ENCODE measurements at places on chromosomes 16 and 17.

DNA sequence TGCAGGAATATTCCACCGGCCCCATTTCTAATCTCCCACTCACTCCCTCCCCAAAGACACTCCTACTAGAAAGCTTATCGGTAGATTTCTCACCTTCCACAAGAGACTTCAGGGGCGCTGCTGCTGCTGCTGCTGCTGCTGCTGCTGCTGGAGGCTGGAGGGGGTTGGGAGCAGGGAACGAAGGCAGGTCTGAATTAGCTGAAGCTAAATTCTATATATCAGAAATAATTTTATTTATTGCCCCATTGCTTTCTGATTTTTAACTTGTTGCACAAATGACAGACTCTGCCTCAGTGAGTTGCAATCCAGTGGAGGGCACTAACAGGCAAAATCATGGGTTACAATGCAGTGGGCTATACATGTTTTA lies 25.8 kb upstream of the HLF start:
- peak; percentile 1 for DNase-seq

- DNase-seq: no peak
Observed at GRCh38 chr17:48438516-48439061, 8.6 kb upstream of the SKAP1 start.

DNA sequence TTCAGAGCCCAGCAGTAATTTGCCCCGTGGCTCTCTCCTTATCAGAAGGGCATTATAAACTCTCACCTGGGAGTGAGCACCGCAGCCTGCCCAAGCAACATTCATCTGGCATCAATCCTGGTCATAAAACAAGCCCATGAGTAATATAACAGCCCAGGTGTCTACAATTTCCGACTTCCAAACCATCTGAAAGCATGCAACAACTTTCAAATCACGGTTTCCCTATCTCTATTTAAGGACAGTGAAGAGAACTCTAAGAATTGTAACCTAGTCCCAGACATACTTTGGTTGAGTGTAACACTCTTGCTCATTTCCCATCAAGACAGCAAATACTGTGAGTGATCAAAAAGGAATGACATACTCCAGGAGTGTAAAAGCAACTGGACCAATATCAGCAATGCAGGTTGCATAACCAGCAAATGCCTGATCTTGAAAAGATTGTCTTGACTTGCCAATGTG lies 487.4 kb upstream of the SOX9 start:
- DNase-seq: no peak

DNA sequence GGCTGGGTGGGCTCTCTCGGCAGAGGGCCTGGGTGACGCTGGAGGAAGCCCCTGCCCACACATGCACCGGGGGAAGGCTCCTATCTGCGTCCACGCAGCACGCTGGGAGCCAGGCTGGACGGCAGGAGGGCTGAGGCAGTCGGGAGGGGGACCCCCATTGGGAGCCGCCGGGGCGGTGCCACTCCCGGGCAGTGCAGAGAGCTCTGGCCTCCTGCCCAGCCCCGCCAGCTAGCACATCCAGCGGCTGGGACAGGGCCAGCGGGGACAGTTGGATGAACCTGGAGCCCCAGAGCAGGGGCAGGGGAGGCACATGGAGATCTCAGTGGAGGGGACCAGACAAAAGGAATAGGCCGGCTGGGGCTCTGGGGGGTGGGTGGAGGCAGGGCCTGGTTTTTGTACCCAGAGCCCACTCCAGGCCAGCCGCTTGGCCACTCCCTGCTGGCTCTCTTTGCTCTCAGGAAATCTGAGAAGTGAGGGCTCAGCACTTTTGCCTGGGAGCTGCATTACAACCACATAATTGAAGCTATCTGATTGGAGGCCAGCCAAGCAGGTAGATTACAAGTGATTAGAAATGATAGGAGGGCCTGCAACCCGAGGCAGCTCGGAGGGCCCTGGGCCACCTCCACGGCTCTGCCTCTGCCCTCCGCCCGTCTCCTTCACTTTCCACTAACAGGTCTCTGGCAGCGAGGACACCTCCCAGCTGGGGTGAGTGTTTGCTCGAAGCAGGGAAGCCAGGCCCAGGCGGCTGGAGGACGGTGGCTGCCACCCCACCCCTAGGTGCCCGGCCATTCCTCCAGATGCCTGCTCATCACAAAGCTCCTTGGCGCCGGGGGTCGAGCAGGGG lies 40.1 kb downstream of the ENGASE start:
- no peak for DNase-seq

GRCh38 chr17:78824240-78824639 lies 16.4 kb downstream of the USP36 start:
- DNase-seq: no peak

DNA sequence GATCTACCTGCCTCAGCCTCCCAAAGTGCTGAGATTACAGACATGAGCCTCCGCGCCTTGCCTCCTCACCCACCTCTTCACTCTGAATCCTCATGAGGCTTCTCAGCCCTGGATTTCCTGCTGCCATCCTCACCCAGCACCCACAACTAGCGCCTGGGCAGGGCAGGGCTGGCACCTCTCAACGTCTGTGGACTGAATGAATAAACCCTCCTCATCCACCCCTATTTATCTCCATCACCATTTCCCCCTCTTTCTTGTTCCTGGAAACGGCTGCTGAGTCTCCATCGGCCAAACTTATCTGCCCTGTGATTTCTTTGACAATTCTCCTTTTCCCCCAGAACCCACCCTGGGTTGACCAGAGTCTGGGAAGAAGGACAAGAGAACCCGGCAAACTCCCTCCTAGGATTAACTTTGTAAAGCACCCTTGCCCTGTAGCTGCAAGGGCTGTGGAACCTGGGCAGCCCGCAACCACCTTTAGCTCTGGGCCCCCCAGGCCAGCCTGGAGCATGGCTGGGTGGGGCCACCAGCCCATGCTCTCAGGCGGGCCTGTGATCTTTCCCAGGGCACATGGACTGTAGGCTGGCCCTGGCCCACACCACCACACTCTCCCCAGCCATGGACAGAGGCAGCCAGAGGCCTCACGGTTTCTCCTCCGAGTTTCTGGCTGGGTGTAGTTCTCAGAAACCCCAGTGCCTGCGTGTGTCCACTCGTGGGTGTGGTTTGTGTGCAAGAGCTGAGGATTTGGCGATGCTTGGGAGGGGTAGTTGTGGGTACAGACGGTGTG lies 2.4 kb downstream of the SPN start:
- DNase-seq: no peak

GRCh38 chr16:87698241-87698640 lies 67.5 kb downstream of the KLHDC4 start:
- no peak for DNase-seq

GRCh38 chr17:79262624-79263023 lies 188.0 kb downstream of the ENGASE start:
- no peak for DNase-seq

GRCh38 chr16:82582975-82583374 lies 43.8 kb upstream of the CDH13 start:
- no peak for DNase-seq

DNA sequence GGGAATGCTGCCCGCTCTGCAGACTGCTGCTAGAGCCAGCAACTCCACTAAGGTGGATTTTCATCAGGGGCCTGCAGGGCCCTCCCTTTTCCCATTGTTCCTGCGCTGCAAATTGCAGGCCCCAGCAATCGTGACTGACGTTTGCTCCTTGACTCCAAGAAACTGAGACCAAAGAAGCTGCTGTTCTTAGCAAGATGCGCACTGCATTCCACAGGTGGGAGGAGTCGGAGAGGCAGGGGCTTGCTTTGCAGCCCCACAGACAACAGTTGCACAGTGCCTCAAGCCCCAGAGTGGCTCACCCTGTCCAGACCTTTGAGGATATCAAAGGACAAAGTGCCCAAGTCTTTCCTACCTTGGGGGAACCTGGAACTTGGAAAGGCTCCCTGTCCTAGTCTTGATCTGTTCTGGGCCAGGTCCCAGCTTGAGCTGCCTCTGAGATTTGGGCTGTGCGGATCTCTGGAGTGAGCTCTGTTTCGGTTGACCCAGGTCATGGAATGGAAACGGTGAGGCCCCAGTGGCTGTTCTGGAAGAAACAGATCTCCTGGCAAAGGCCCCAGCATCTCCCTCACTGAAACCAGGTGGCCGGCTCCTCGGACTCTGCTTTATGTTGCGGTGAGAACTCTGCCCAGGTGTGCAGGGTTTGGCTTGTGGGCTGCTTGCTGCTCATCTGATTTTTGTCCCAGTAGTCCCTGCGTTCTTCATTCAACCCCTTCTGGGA lies 24.9 kb downstream of the PLCD3 start:
- DNase-seq: no peak
